ENCODE measurements at places on chromosomes 13 and 19. TPM values are rescaled to one million over a fixed set of nuclear protein-coding genes. Genes with fewer than 3 reads are reported as not detected.

- DNase-seq: no peak
These were observed 9.3 kb downstream of the LILRA4 start for GRCh38 chr19:54329476-54330165.

Gene B3GNT8
- not detected for total RNA-seq

DNA sequence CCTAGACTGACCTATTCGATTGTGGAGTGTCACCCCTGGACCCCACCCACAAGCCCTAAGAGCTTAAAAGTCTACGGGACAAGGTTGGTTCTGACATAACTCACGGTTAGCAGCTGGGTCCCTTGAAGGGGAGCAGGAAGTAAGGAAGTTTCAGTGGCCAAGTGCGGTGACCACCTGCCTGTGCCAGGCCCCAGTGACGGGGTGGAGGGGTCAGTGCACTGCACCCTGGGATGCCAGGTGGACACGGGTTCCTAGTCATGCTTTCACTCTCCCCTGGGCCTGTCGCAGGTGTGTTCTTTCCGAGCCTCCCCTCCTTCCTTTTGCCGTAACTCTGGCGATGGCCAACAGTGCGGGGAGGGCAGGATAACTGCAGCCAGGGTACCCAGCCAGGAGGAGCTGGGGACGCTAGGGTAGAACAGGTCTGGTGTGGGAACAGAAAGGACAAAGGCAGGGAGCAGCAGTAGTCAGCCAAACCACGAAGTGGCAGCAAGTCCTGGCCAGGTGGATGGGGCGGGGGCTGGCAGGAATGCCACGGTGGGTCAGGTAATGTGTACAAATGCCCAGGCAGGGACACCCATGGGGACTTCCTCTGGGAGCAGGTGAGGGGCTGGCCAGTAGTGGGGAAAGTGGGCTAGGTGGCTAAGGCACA, 58.3 kb downstream of the RGCC start:
- DNase-seq: no peak

Gene C1QTNF9
- total RNA-seq: not detected
